ENCODE measurements at places on chromosomes 12 and 14.
A peak's percentile ranks its signal among the peaks of the same experiment; 100 is the strongest.

DNA sequence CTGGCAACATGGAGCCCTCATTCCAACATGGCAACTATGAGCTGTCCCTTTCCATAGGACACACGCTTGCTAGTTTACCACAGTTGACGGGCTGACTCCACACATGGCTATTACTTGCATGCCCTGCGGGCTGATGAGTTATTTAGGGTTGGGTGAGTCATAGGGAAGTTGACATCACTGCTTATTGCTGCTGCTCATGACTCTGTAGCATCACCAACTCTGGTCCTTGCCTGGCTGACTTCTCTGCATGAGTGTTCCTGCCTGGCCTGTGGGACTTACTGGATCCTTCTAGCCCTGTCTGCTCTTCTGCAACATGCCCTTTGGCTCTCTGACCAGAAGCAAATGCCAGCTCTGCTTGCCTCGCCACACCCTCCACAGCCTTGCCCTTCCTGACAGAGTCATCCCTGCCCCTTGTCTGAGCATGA, 199.5 kb downstream of the ANO6 start:
- DNase-seq: peak; percentile 98

DNA sequence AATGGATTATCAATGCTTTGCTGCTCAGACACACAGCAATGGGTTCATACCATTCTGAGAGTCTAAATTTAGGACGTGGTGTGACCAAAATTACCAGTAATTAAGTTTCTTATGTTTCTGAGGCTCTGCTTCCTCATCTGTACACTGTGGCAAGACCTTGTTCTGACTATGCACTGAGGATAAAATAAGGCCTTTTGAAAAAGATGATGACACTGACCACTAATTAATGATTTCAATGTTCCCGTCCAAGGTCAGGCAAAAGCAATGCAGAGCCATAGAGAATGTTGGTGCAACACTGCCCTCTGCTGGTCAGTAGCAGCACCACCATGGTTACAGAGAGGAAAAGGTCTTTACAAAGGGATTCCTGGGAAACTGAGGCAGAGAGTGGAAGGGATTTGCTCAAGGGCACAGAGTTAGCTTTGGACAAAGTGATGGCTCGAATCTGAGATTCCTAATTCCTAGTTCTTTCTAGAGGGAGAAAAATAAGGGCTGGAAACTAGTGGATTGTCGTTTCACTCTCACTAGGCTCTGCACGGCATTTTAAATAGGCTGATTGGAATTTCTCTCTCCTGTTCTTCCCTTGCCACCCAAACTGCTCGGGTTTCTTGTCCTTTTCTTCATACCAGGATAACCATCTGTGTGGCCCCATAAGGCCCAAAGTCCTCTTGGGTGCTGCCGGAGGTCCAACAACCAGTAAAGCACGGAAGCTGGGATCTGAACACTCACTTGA, 22.3 kb upstream of the P2RX7 start:
- DNase-seq: peak; percentile 46

DNA sequence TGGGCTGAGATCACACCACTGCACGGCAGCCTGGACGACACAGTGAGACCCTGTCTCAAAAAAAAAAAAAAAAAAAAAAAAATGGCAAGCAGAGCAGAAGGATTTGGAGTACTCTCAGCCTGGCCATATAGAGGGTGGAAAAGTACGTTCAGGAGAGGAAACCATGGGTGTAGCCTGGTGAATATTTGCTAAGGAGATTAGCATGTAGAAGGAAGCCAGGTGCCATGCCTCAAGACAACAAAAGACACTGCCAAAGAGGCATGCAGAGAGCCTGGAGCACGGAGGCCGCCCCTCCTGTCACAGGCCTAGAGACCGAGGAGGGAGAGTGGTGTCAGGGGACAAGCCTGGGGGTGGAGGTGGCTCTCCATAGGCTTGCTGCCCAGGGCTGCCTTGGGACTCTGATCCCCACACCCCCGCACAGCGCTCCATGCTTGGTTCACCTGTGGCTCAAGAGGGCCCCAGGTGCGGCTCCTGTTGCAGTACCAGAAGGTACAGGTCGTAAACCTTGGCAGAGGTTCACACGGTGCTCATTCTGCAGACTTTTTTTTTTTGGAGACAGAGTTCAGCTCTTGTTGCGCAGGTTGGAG, 27.9 kb upstream of the DEGS2 start:
- no peak for DNase-seq

- DNase-seq: no peak
Measured at GRCh38 chr14:50521912-50522341, 10.4 kb downstream of the MAP4K5 start.

DNA sequence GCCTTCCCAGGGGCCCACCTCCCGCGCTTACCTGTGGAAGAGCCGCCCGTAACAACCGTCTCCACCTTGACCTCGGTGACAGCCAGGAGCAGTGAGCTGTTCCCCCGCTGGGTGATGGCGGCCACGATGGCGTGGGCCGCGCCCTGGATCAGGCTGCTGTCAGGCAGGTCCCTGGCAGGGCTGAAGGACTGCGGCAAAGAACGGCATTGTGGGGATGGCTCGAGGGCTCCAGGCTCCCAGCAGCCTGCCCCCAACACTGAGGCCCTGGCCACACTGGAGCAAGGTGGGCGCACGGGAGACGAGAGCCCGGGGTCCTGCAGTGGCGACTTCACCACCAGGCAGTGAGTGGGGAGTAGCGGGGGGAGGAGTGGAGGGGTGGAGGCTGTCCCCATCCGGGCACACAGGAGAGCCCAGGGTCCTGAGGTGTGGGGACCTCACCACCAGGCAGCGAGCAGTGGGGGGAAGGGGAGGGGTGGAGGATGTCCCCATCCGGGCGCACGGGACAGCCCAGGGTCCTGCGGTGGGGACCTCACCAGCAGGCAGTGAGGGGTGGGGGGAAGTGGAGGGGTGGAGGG, 25.0 kb downstream of the JAG2 start:
- DNase-seq: no peak

- DNase-seq: no peak
Measured at GRCh38 chr12:58847901-58848600, 72.3 kb downstream of the LRIG3 start.

DNA sequence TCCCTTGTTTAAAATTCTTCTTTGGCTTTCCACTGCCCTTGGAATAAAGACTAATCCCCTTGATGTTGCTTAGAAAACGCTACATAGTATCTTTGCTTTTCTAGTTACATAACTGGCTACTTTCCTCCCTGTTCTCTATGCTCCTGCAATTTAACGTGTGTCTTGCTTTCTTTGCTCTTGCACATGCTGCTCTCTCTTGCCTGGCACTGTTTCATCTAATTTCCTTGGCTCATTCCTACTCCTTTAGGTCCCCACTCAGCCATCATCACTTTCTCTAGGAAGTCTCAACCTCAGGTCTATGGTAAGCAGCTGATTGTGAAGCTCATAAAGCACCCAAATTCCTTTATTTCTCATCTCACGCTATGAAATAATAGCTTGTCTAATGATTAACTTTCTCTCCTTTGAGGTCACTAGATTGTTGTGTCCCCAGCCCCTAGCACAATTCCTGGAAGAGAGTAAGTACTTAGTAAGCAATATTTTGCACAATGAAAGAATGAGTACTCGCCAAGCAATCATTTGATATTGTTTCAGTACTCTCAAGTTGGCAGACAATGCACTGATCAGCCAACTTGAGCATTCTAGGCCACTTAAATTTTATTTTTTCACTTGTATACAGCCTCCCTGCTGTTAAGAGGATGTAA, 3.3 kb downstream of the ALDH6A1 start:
- no peak for DNase-seq

- DNase-seq: no peak
Measured at GRCh38 chr12:122021822-122022392, at the start of gene BCL7A. TSS of gene BCL7A (plus strand) at chr12:122021884. CDS start at chr12:122022092, 208 bp downstream.

- DNase-seq: no peak
Measured at GRCh38 chr12:16562435-16562834, 43.5 kb downstream of the LMO3 start.

GRCh38 chr12:92145481-92145730, 240 bp downstream of the BTG1 start:
- no peak for DNase-seq

DNA sequence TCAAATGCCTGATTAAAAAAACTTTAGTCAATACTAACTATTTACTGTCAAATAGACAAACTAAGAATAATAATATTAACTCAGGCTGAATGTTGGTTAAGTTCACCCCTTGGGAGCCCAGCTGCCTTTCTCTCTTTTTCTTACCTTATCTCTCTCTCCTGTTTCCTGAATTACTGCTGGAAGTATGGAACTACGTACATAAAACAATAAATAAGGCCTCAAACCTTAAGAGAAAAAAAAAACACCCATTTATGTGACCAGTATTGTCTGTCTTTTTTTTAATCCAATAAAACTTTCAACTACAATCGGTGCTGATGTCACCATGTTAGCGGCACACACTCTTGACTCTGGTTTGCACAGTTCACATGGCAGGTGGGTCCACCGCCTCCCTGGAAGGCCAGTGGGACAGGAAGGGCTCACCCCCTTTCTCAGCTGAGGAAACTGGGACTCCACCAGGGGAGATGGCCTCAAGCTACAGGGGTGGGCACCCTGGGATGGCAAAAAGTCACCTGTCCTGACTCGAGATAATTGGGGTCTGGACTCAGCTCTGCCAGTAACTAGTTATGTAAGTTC, 21.3 kb downstream of the BCL11B start:
- DNase-seq: no peak

DNA sequence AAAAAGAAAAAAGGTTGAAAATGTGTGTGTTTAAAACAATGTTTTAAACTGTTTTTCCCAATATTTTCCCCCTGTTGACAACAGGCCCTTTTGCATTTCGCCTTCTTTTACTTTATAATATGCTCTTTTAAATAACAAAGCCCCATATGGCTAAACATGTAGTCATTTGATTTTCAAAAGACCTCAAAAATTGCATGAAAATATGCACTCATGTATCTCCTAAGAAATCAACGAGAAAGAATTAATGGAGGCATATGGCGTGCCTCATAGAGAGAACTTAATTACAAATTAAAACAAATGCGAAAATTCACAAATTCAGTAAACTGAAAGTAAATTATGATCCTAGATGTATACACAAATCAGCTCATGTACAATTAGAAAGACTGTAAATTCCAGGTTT, 202.6 kb upstream of the FOXN3 start:
- DNase-seq: no peak

- DNase-seq: no peak
Measured at GRCh38 chr14:51805541-51805940, 54.9 kb upstream of the GNG2 start.

- no peak for DNase-seq
Measured at GRCh38 chr12:50353869-50354593, 42.4 kb downstream of the FAM186A start.

DNA sequence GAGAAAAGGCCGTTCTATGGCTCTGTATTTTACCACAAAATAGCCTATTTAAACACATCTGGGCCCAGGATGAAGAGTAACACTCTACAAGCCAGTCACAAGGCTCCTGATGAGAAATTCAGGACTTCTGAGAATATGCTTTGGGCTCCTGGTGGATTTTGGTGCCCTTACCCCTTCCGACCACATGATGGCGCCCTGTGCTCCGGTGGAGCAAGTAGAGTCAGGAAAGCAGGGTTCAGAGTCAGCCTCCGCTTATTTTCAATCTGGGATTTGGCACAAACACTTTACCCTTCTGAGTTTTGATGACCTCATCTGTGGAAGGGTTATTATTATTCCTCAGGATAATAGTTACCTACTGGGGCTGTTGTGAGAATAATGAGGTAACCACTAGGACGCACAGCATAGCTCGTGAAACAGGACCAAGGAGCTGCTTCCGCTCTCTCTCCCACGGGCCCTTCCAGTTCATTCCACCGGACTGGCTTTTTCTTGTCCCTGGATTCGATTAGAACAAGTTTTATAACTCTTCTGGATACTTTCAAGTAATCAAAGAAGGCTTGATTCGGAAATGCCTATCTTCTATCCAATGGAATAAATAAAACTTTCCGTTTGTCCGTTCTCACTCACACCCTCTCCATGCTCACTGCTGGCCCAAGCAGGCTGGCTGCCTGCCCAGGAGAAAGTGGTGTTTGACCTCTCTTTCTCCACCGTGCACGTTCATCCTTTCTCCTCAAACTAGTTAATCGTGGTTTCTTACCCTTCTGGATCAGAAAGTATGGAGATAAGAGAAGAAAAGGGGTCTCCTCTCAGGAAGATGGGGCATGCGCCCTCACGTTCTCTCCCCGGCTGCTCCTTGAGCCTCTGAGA, 104.6 kb downstream of the GALC start:
- DNase-seq: peak; percentile 19

GRCh38 chr12:49540229-49541139, 1.7 kb downstream of the KCNH3 start:
- DNase-seq: no peak

DNA sequence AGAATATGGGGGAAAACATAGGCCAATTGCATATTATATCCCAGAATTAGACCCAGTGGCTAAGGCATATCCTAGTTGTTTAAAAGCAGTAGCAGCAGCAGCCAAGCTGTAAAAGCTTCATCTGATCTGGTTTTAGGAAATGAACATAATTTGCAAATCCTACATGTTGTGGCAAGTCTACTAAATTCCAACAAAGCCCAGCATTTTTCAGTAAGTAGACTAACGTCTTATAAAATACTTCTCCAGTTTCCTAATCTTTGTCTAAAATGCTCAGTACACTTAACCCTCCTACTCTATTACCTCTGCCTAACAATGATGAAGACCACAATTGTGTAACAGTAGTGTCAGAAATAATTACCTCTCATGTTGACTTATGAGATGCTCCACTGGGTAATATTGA, 70.9 kb upstream of the RERGL start:
- no peak for DNase-seq

GRCh38 chr14:21712036-21712435, 38.4 kb upstream of the OR4E1 start:
- no peak for DNase-seq

GRCh38 chr14:50823762-50824636, 7.0 kb downstream of the NIN start:
- DNase-seq: no peak

DNA sequence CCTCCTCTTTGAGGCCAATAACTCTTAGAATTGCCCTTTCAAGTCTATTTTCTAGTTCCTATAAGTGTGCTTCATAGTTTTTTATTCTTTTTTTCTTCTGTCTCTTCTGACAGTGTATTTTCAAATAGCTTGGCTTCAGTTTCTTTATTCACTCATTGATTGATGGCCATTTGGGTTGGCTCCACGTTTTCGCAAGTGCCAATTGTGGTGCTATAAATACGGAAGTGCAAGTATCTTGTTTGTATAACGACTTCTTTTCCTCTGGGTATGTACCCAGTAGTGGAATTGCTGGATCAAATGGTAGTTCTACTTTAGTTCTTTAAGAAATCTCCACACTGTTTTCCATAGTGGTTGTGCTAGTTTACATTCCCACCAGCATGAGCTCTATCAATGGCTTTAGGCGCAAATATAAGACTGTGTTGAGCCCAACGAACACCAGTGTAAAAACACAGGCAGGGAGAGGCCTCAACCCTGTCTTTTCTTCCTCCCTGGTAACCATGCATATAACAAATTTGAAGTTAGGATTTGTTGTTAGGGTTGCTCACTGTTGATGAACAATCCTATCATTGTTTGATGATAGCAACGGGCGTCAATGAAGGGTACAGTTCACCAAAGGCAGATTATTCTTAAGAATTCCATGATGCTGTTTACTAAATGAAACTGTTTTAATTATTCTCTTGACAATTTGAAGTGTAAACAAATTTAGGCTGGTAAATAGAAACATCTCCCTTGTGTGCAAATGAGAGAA, 13.3 kb upstream of the LMNTD1 start:
- DNase-seq: no peak
